Mucosa of descending colon (tissue), 3 donors: ENCODE measurements at places on chromosomes 6 and 20. TPM values are rescaled to one million over a fixed set of nuclear protein-coding genes. Genes with fewer than 3 reads are reported as not detected.

Gene ZFP64
- 15.3 TPM for total RNA-seq

Gene RCAN2
- 5.1 TPM for total RNA-seq

Gene EIF6
- total RNA-seq = 105 TPM

Gene XKR7
- 0.09 TPM for total RNA-seq

Gene LBP
- total RNA-seq = 0.34 TPM

Gene NHSL1
- 53.1 TPM for total RNA-seq

Gene SLC32A1
- total RNA-seq = not detected

Gene MEI4
- not detected for total RNA-seq
